ENCODE measurements at places on chromosomes 1 and 21. TPM values are rescaled to one million over a fixed set of nuclear protein-coding genes. Genes with fewer than 3 reads are reported as not detected.

LMX1A gene
- not detected for total RNA-seq

CD1C gene
- 8.4 TPM for total RNA-seq

C1orf141 gene
- total RNA-seq, result not detected

FCRL4 gene
- 0.38 TPM for total RNA-seq

RIPPLY3 gene
- not detected for total RNA-seq

LRRC71 gene
- not detected for total RNA-seq

MAP1LC3C gene
- not detected for total RNA-seq

PTTG1IP gene
- total RNA-seq, result 46.7 TPM

DNA sequence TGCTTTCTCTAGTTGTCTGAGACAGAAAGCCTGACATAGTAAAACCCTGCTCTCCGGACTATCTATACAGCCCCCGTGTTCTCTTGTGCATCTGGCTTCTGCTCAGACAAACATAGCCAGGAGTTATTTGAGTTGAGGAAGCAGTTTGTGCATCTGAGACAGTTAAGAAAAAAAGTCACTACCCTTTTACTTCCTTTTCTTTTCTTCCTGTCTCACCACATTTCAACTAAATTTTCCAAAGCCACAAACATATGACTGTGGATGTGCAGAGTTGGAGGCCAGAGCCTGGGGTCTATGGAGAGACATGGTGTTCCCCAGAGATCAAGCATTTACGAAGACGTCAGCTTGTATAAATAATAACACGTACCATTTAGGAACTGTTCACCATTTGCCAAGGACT, 158.5 kb upstream of the FGGY start:
- peaks cover 12% of the 10 kb centered on the region for H3K4me1 ChIP-seq
- no peak overlapping the region for H3K4me3 ChIP-seq
- H3K36me3 ChIP-seq, result no peaks in the 10 kb centered on the region
- no peaks in the 10 kb centered on the region for H3K27me3 ChIP-seq

- no peak for DNase-seq
- peaks cover 23% of the 10 kb centered on the region for H3K36me3 ChIP-seq
- H3K27me3 ChIP-seq, result no peaks in the 10 kb centered on the region
These were observed 83.4 kb downstream of the ASH1L start for GRCh38 chr1:155479205-155479604.

DNA sequence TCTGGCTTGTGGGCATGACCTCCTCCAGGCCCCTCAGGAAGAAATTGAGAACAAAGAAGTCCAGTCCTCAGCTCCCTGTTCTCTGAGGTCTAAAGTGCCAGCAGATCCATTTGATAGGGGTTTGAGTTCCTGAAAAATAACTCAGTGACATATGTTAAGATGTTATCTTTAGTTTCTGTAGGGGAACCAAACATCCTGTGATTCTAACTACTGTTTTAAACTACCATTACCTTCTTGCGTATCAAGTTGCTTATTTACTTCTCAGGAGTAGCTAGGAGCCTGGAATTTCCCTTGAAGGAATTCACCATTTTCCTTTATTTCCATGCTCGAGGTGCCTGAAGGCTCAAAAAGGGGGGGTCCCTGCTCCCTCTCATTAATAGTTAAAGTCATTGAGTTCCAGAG, 18.8 kb upstream of the LIN9 start:
- no peak overlapping the region for H3K4me3 ChIP-seq
- H3K36me3 ChIP-seq, result no peaks in the 10 kb centered on the region
- no peaks in the 10 kb centered on the region for H3K27me3 ChIP-seq
- H3K27ac ChIP-seq, result no peak overlapping the region
- DNase-seq, result no peak
- H3K4me1 ChIP-seq, result no peaks in the 10 kb centered on the region

DNA sequence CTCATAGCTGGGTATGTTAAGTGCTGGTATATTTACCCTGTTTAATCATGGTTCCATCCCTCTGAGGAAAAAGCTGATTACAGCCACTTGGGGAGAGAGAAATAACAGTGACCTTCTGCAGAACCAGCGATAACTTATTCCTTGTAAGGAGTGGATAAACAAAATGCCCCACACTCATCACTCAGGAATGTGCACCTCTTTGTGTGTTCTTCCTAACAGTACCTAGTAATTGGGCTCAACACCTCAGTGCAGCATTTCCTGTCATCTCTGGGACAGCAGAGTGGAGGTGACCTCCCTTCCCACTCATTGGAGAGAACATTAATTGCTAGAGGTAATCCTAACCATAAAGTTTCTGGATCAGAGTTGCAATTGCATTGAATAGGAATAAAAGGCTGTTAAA, 112.5 kb upstream of the F3 start:
- no peaks in the 10 kb centered on the region for H3K4me1 ChIP-seq
- DNase-seq, result no peak
- no peak overlapping the region for H3K27ac ChIP-seq

DNA sequence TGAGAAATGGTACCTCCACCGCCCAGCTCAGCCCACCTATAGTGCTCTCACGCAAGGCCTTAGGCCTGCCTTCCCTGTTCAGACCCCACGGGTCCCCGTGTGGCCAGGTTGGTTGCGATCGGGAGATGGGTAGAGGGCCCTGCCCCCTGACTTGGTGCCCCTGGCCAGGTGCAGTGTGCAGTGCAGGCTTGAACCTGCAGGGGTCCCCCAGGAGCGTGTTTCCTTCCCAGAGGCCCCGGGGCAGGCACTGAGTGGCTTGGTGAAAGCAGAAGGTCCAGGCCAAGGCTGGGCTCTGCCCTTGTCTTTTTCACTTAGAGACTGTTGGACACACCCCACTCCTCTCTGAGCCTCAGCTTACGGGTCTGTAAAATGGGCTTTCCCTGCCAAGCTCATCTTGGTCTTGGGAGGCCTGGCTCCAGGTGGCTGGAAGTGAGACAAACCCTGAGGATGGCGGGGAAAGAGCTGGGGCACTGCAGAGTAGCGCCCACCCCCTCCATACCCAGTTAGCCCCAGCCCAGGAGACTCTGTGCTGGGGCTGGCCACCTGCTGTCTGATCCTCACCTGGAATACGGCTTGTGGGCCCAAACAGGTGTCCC, 9.3 kb upstream of the HES5 start:
- H3K27me3 ChIP-seq, result no peaks in the 10 kb centered on the region
- H3K36me3 ChIP-seq, result no peaks in the 10 kb centered on the region
- H3K4me1 ChIP-seq, result peaks cover 7% of the 10 kb centered on the region
- no peak for DNase-seq

- no peak for DNase-seq
- H3K4me3 ChIP-seq, result no peak overlapping the region
- no peaks in the 10 kb centered on the region for H3K27me3 ChIP-seq
- H3K27ac ChIP-seq, result no peak overlapping the region
- H3K36me3 ChIP-seq, result no peaks in the 10 kb centered on the region
These were observed 48.7 kb downstream of the PTPRU start for GRCh38 chr1:29284961-29285560.

DNA sequence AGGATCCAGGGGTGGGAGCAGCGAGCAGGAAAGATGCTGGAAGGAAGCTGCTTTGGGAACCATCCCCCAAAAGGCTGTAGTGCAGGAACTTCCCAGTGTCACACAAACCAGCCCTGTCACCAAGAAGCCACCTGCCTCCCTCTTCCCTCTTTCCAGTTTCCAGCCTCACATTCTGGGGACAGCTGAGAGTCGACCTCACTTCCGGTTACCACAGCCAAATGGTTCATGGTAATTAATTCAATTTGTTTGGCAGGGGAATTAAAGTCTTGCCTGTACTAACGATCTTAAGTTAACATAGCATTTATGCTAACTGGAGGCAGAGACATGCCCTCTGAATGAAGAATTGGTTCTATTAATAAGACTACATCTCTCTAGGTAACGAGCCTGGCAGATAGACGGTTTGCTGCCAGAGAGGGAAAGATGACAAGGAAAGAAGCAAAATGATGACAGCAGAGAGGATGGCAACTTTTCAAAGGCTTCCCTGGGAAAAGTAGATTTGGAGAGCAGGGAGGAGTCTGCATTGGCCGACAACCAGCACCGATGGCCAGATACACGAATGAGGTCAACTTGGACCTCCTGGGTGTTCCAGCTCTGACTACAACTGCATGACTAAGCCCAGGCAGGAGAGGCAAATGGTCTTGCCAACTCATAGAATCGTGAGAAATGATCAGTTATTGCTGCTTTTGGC, 64.1 kb downstream of the TMCO4 start:
- H3K27ac ChIP-seq, result no peak overlapping the region
- DNase-seq, result no peak
- no peaks in the 10 kb centered on the region for H3K27me3 ChIP-seq
- no peaks in the 10 kb centered on the region for H3K4me1 ChIP-seq

GRCh38 chr1:205706601-205707502, 26.5 kb upstream of the SLC45A3 start:
- H3K36me3 ChIP-seq, result peaks cover 5% of the 10 kb centered on the region
- H3K4me1 ChIP-seq, result no peaks in the 10 kb centered on the region
- H3K4me3 ChIP-seq, result no peak overlapping the region

- no peak overlapping the region for H3K27ac ChIP-seq
- H3K4me3 ChIP-seq, result no peak overlapping the region
- no peaks in the 10 kb centered on the region for H3K36me3 ChIP-seq
- no peaks in the 10 kb centered on the region for H3K4me1 ChIP-seq
These were observed 194.8 kb downstream of the EIF4G3 start for GRCh38 chr1:20981915-20982314.

DNA sequence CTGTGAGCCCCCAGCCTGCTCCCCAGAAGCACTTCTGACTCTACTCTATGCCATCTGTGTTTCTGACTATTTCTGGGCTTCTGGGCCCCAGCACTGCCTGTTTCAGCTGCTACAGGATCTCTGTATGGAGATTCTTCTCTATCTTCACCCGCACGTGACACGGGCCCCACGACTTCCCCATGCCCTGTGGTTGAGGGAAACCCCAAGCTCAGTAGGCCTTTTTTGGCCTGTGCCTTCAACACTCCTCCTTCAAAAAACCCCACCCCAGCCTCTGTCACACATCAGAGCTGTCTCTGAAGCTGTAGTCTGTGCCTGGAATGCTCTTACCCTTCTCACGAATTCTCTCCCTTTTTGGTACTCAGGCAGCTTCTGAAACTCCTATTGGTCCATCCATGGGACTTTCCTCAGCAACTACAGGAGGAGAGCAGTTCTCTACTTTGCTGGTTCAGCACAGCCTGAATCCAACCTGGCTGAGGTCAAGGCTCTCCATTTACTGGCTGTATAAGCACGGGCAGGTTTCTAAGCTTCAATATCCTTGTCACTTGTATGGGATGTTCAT, 2.0 kb upstream of the NID1 start:
- H3K4me3 ChIP-seq, result peak overlapping the region; percentile 15
- H3K27me3 ChIP-seq, result no peaks in the 10 kb centered on the region
- peaks cover 12% of the 10 kb centered on the region for H3K4me1 ChIP-seq
- no peaks in the 10 kb centered on the region for H3K36me3 ChIP-seq
- peak; percentile 85 for DNase-seq
- peak overlapping the region; percentile 41 for H3K27ac ChIP-seq

- peaks cover 39% of the 10 kb centered on the region for H3K36me3 ChIP-seq
- H3K27ac ChIP-seq, result no peak overlapping the region
- no peak for DNase-seq
- H3K27me3 ChIP-seq, result no peaks in the 10 kb centered on the region
- no peak overlapping the region for H3K4me3 ChIP-seq
- peaks cover 29% of the 10 kb centered on the region for H3K4me1 ChIP-seq
These were observed 8.7 kb downstream of the ZC3H12A start for GRCh38 chr1:37482796-37483744.

DNA sequence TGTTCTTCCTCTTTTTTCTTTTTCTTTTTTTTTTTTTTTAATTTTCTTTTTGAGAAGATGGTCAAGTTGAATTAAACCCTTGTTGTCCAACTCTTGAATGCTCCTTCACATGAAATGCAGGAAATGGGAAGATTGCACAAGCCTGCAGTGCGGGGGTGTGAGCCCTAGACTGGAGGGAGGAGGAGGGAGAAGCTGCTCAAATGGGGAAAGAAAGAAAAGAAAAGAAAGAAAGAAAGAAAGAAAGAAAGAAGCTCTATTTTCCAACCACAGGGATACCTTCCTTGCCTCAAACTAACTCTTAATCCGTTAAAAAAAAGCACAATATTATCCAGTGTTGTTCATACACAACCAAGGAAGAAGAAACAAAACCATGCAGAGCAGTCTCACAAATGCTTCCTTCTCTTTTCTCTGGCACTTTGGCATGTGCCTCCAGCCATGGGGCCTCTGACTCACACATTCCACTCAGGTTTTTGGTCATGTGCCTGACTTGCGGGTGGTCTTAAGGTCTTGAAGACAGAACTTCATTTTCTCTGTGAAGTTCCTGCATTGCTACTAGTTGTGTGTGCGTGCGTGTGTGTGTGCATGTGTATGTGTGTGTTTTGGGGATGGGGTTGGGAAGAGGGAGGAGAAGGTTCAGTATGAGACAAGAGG, 276.1 kb downstream of the RPS6KC1 start:
- no peaks in the 10 kb centered on the region for H3K36me3 ChIP-seq
- no peak for DNase-seq
- H3K4me3 ChIP-seq, result no peak overlapping the region
- no peak overlapping the region for H3K27ac ChIP-seq
- H3K4me1 ChIP-seq, result no peaks in the 10 kb centered on the region

DNA sequence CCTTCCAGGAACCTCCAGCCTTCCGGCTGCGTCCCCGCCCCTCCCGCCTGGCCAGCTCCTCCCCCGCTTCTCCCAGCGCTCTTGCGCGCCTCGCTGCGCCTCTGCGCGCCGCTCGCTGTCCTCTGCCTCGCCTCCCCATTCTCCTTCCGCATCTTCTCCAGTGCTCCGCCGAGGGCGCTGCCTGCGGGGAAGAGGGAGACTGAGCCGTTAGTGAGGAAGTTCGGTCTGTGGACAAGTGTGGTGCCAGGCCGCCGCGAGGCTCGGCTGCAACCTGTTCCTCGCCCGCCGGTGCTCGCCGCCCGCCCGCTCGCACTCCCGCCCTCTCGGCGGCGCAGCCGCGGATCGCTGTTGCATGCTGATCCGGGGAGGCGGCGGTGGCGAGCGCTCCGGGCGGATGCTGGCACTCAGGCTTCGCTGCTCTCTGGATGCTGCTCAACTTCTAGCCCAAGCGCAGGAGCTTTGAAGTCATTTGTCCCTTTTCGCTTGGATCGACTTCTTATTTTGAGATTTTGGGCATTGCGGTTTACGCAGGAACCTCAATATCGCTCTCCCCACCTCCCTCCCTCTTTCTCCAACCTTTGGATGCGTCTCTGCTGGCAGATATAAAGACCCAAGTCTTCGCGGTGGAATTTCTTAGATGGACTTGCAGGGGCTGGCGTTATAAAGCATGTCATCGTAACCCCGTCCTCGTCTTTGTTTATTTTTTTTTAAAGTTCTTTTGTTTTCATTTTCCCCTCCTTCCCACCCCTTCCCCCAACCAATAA, 614 bp upstream of the CACNA1E start:
- H3K4me3 ChIP-seq, result peak overlapping the region; percentile 74
- no peaks in the 10 kb centered on the region for H3K27me3 ChIP-seq
- no peaks in the 10 kb centered on the region for H3K36me3 ChIP-seq

DNA sequence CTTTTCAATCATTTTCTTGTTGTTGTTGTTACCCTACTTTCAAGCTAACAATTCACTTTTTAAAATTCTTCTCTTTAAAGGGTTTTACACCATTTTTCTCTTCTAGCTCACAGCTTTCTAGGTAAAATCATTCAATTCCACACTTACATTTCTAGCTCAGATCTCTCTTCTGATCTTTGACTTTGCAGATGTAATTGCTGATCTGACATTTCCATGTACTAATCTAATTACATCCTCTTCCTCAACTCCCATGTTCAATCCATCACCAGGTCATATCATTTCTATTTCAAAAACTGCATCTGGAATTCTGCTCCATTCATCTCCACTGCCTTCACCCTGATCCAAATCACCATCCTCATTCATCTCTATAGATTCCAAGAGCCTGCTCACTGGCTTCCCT, 3.0 kb downstream of the BCL10 start:
- H3K27ac ChIP-seq, result no peak overlapping the region
- no peak for DNase-seq
- H3K27me3 ChIP-seq, result no peaks in the 10 kb centered on the region
- no peaks in the 10 kb centered on the region for H3K4me1 ChIP-seq
- H3K36me3 ChIP-seq, result peaks cover 11% of the 10 kb centered on the region
- peak overlapping the region; percentile 87 for H3K4me3 ChIP-seq

GRCh38 chr1:44300852-44301251, 54.2 kb downstream of the ERI3 start:
- H3K27ac ChIP-seq, result no peak overlapping the region
- no peaks in the 10 kb centered on the region for H3K4me1 ChIP-seq
- H3K4me3 ChIP-seq, result no peak overlapping the region
- no peaks in the 10 kb centered on the region for H3K27me3 ChIP-seq
- DNase-seq, result no peak
